Stimulated activated CD4-positive, alpha-beta T cell treated with anti-CD3 and anti-CD28 coated beads, Interleukin-4, amount 100 ng/mL, for 48 hours (primary cell): ENCODE measurements at places on chromosomes 3 and 15.

DNA sequence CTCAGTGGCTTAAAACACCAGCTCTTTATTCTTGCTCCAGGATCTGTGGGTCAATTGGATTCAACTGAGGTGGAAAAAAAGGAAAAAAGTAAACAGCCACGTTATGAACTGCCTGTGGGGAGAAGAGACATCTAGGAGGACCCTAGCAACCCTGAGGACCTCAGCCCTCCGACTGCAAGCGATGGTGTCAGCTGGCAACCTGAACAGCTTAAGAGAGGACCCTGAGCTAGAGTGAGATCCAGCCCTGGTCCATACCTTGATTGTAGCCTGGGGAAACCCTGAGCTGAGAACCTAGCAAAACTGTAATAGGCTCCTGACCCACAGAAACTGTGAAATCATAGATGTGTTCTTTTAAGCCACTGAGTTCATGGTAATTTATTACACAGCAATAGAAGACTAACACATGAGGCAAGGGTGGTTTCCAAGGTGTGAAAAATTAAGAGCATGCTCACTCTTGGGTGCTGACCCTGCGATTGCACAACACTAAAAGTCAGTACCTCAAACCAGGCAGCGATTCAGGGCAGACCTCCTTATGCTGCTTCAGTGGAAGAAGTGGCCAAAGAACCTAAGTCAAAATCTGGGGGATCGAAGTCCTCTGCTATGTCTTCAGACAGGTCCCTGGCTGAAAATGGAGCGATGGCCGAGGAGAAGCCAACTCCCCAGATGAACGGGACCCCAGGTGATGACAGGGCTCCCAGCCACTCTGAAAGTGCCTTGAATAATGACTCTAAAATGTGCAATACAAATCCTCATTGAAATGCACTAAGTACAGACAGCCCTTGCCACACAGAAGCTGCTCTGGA, 57.7 kb downstream of the GASK1A start:
- no peak for DNase-seq

GRCh38 chr15:89177633-89178306, 43.6 kb downstream of the RLBP1 start:
- DNase-seq, result peak; percentile 47

DNA sequence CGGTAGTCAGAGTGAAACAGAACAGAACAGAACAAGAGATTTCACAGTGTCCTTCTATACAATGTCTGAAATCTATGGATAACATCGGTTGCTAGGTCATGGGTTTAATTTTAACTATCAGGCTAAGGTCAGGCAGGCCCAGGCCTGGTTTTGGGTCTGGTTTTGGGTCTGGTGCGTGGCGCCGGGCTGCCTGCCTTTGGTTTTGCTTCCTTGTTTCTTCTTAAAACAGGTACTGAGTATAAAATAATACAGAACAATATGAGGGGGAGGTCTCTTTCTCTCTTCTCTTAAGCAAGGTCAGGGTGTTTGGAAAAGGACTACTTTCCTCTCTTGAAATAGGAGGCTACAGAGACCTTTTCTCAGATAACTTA, 1.4 kb downstream of the AEN start:
- DNase-seq, result no peak

DNA sequence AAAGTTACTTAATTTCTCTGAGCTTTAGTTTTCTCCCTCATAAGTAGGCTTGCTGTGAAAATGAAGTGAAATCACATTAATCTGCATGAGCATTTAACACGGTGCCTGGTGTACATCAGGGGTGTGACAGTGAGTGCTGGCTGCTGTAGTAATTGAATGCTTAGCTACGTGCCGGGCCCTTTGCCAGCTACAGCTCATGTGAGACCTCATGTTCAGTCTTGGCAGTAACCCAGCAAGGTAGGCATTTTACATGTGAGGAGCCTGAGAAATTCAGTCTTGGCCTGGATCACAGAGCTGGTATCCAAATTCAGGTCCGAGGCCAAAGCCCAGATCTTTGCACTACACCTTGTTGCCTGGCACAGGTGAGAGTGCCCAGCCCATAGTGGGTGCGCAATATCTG, 9.1 kb downstream of the GHRL start:
- DNase-seq, result no peak

DNA sequence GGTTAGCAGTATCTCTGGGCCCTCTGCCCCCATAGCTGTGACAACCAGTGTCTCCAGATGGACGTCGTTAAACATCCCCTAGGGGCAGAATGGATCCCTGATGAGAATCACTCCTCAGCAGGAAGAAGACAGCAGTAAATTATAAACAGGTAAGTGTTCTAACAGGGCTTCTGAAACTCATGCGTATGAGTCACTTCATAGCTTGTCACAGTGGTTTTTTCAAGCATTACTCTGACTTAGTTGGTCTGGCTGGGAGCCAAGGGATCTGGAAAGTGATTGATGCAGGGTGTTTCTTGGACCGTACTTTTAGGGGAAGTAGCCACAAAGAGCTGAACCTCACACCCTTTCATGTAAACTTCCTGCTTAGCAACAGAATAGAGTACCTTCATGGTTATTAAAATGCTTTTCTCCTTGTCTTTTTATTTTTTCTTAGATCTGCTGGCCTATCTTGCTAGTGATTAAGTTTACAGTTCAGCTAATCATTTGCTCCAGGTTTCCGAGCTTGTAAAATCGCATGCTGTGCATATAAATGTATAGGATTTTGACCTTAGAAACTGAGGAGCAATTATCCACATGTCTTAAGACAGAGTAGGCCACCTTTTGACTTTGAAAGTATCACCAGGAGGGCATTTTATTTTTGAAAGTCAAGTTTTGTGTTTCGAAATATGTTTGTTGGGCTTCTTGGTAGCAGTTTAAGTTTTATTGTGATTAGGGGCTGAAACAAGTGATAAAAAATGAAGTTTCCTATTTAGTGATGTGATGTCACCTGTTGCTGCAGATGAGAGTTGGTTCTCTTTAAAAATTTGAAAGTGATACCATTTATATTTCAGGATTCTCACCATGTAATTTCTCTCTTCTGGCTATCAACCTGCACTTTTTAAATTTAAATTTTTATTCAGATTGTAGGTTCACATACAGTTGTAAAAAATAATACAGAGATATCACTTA, 333.9 kb downstream of the PTPRG start:
- DNase-seq, result peak; percentile 4

DNA sequence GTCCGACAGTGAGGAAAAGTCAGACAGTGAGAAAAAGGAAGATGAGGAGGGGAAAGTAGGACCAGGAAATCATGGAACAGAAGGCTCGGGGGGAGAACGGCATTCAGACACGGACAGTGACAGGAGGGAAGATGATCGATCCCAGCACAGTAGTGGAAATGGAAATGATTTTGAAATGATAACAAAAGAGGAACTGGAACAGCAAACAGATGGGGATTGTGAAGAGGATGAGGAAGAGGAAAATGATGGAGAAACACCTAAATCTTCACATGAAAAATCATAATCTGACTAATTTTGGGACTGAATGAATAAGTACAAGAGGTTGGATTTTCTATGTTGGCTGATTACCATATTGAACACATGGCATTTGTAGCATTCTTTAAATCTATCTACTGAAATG, 26.2 kb downstream of the SEC62 start:
- DNase-seq, result no peak

- no peak for DNase-seq
Measured at GRCh38 chr15:85494048-85494777, 113.8 kb downstream of the AKAP13 start.

DNA sequence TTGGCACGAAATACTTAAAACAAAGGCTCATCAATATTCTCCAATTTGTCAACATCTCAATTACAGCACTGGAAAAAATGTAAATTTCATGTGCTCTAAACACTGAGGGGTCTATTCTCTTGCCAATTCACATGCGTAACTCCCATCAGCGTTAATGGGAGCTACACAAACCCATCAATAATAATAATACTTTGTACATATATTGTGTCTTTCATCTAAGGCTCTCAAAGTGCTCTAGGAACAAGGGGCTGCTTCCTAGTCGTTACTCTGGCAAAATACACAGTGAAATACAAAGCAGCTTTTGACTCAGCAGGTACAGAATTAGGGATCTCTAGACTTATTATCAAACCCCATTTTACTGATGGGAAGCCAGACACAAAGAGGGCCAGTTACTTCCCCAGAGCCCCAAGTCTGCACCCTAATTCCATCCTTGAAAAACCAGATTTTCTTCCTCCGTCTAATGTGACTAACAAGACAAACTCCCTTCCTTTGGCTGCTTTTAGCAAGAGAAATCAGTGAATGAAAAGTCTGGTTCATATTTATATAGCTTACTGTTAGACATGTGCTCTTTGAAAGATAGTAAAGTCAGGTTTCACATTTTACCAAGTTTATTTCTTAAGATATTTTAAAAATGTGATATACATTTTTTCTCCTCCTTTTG, 20.0 kb downstream of the MEIS2 start:
- DNase-seq, result no peak

DNA sequence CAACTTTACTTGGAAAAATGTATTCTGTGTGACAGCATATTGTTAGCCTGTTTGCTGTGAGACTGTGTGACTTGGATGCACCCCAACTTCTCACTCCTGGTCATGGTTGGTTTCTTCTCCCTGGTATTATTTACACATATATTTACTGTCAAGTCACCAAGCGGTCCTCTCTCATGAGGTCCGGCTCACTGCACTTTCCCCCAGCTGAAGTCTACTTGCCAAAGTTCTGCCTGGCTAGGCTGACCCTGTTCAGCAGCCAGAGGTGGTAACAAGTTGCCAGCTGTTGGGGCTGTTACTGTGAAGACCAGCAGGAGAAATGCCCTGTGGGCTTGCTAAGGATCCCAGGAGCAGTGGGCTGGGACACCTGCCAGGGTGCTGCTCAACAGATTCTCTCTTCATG, 337.5 kb downstream of the MFSD1 start:
- DNase-seq, result no peak

- no peak for DNase-seq
Measured at GRCh38 chr3:135911110-135911509, 54.4 kb upstream of the PPP2R3A start.

DNA sequence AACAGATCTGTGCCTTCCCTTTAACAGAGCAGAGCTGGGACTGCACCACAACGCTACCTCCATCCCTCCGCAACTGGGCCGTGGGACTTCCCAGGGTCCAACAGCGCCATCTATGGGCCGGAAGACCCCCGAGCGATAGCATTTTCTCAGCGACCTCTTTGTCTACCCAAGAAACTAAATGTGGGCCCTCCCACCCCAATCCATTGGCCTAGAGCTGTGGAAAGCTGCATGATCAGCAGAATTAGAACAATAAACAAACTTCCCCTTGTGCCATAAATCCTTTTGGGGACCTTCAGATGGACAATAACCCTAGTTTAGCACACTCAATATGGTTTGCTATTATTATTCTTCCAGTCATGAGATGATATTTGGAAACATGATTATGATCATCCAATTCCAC, 74.8 kb upstream of the NTRK3 start:
- peak; percentile 34 for DNase-seq

DNA sequence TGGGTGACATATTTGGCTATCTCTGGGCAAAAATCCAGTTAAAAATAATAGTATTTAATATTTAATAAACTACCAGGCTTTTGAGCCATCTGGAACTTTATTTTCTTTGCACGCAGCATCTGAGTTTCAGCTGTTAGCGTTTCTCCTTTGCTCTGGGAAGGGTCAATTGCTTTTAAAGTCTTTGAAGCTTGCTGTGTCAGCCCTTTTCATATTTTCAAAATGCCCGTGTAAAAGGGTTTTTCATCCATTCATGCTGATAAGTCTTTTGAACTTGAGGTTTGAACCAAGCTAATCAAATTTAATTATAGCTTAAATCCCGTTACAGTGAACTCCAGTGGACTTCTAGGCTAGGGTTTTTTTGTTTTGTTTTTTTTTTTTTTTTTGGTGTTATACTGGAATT, 79.1 kb downstream of the SLC25A26 start:
- no peak for DNase-seq

GRCh38 chr15:78625606-78626280, 4.9 kb upstream of the CHRNA3 start:
- DNase-seq, result no peak

DNA sequence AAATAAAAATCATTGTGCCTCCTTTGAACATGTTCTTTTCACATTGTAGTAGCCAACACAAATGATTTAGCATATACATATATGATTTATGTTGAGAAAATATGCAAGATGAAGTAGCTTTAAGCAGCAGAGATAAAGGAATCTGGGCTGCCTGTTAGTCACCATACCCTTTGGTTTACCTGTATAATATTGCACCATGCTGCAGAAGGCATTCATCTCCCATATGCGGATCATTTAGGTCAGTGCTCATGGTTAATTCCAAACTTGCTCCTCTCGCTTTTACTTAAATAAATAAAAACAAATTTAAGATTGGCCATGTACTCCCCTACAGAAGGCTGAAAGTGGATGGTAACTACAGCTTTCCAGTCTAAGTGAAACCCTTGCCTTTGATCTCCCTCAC, 86.7 kb upstream of the TBL1XR1 start:
- no peak for DNase-seq

DNA sequence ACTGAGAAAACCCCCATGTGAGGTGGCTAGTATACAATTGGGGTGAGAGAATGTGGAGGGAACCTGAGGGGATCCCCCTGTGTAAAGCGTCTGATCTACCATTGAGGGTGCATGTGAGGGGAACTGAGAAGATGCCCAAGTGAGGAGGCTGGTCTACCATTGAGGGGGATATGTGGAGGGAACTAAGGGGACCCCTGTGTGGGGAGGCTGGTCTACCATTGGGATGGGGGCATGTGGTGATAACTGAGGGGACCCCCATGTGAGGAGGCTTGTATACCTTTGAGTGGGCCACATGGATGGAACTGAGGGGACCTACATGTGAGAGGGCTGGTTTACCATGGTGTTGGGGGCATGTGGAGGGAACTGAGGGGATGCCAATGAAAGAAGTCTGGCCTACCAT, 160.8 kb downstream of the FBLN2 start:
- no peak for DNase-seq

DNA sequence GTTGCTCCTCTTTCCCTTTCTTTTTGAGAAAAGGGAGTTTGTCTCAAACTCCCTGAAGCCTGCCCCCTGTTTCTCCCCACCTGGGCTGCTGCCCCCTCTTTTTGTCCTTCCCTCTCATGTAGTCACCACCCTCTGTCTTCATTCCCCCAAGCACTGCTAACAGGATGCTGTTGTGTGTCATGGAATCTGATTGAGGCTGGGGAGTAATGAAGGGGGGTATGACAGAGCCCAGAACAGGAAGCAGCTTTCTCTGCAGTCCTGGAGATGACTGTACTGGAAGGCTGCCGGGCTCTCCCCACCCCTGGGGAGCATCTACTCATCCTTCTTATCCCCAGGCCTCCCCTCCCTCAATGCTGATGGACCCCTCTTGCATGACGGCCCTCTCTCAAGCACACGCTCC, 181.6 kb downstream of the ABHD5 start:
- no peak for DNase-seq
